ENCODE measurements at places on chromosomes 16 and 17. TPM values are rescaled to one million over a fixed set of nuclear protein-coding genes. Genes with fewer than 3 reads are reported as not detected.

Gene STX4
- 38.6 TPM for polyA plus RNA-seq

Gene NOD2
- 0.65 TPM for polyA plus RNA-seq

GRCh38 chr17:82120148-82120547, 22.1 kb upstream of the FASN start:
- DNase-seq = no peak

DNA sequence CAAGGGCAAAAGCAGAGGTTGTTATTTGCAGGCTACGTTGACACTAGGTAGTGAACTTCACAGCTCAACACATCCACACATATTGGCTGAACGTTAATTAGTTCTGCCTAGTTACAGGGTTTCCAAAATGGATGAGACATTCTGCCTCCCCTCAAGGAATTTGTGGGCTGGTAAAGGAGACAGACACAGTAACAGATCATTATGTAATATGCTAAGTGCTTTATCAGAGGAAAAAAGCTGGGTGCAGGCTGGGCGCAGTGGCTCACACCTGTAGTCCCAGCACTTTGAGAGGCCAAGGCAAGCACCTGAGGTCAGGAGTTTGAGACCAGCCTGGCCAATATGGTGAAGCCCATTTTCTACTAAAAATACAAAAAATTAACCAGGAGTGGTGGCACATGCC, 26.2 kb downstream of the BMERB1 start:
- no peak for DNase-seq

- no peak for DNase-seq
These were observed 46.6 kb upstream of the GRIN2A start for GRCh38 chr16:10228779-10229178.

- DNase-seq = no peak
These were observed 49.5 kb downstream of the COX4I1 start for GRCh38 chr16:85848986-85849385.
